Esophagus muscularis mucosa (tissue), 4 donors: ENCODE measurements at places on chromosomes 5 and 9. TPM values are rescaled to one million over a fixed set of nuclear protein-coding genes. Genes with fewer than 3 reads are reported as not detected.

The ACOT12 gene
- not detected for total RNA-seq

The PPP1R26 gene
- total RNA-seq: 11.3 TPM

DNA sequence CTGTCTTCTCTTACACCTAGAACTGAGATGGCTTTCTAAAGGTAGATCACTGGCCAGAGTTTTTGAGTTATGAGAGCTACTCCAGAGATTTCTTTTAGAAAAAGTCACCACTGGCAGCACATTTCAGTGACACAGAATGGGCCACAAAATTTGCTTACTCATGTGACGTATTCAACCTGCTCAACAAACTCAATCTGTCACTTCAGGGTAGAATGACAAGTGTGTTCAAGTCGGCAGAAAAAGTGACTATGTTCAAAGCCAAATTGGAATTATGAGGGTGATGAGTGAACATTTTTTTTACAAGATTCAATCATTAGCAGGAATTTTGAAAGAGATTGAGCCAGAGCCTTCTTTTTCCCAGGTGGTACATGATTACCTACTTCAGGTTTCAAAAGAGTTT, 46.5 kb downstream of the TAF11L14 start:
- H3K27me3 ChIP-seq: no peaks in the 10 kb centered on the region
- H3K4me1 ChIP-seq: no peaks in the 10 kb centered on the region
- no peak for DNase-seq
- no peaks in the 10 kb centered on the region for H3K36me3 ChIP-seq

DNA sequence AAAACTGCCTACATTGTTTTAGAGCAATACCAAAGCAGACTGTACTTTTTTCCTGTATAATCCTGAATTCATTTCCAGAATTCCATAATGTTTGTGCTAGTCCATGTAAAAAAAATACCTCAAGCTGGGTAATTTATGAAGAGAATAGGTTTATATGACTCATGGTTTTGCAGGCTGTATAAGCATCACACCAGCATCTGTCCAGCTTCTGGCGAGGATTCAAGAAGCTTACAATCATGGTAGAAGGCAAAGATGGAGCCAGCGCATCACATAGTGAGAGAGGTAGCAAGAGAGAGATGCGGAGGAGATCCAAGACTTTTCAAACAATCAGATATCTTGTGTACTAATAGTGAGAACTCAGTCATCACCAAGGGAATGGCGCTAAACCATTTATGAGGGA, 280.3 kb upstream of the CDH9 start:
- DNase-seq: no peak
- no peaks in the 10 kb centered on the region for H3K27me3 ChIP-seq
- H3K4me1 ChIP-seq: no peaks in the 10 kb centered on the region

DNA sequence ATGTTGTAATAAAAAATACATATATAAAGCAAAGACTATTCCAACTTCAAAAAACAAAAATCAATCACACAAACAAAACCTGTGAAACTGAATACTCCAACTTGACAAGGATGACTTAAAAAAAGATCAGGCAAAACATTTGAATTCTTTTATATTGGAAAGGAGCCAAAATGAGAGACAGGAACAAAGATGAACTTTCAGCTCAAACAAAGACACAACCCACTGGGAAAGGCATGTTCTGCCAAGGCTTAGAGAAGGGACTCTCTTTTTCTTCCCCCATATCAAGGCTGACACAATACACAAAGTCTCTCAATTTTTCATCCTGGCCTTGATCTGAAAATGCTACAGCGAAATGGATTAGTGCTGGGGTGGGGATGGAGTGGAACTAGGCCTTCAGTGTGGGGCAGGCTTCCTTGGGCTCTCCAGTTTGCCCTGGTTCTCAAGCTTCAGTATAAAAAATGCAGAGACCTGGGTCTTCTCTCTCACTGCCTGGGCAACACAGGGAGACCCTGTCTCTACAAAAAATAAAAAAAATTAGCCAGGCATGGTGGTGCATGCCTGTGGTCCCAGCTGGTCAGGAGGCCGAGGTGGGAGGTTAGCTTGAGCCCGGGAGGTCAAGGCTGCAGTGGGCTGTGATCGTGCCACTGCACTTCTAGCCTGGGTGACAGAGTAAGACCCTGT, 11.6 kb upstream of the FAM169A start:
- H3K4me3 ChIP-seq: no peak overlapping the region
- H3K36me3 ChIP-seq: no peaks in the 10 kb centered on the region
- DNase-seq: no peak
- no peaks in the 10 kb centered on the region for H3K4me1 ChIP-seq
- no peak overlapping the region for H3K27ac ChIP-seq

The PPIP5K2 gene
- 18.9 TPM for total RNA-seq

- peaks cover 17% of the 10 kb centered on the region for H3K4me1 ChIP-seq
- H3K36me3 ChIP-seq: no peaks in the 10 kb centered on the region
- H3K27ac ChIP-seq: peak overlapping the region; percentile 36
- H3K27me3 ChIP-seq: no peaks in the 10 kb centered on the region
Observed at GRCh38 chr9:4334410-4334813, 34.5 kb upstream of the GLIS3 start.

- H3K4me3 ChIP-seq: no peak overlapping the region
- H3K27me3 ChIP-seq: no peaks in the 10 kb centered on the region
- no peak overlapping the region for H3K27ac ChIP-seq
- DNase-seq: no peak
- H3K36me3 ChIP-seq: no peaks in the 10 kb centered on the region
Observed at GRCh38 chr9:75743855-75744254, 146.6 kb upstream of the PCSK5 start.

The NRG2 gene
- 3.8 TPM for total RNA-seq

DNA sequence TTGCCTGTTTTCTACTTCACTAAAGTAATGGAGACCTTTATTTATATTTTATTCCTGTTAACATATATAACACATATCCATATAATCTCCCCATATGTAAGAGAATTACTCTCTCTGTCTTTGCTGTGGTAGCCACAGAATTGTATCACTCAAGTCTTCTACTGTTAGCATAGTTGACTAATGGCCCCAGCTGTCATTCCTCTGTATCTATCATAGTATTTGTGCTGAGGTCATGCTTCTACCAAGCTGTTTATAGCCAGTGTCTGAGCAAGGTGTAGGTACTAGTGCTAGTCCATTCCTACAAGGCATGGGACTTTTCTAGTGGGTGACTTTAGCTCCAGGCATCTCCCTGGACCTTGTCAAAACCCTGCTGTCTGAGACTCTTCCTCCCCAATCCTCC, 244.1 kb downstream of the KIAA0825 start:
- no peaks in the 10 kb centered on the region for H3K36me3 ChIP-seq
- no peaks in the 10 kb centered on the region for H3K4me1 ChIP-seq
- no peak overlapping the region for H3K27ac ChIP-seq
- no peak overlapping the region for H3K4me3 ChIP-seq

DNA sequence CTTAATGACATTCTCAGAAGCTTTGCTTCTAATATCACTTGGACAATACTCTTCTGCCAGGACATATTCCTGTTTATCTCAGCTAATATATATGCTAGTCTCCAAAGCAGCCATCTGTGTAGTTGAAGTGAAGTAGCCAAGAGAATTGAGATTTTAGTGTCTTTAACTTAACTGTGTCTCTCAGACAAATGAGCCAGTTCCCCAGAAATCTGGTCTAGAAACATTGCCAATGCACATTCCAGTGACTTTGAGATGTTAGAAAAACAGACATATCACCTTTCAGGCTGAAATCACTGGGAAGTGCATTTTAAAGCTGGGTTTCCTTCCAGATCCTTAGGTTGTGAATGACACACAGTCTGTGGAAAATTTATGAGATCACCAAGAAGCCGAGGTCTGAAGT, 114.6 kb downstream of the MTX3 start:
- peaks cover 4% of the 10 kb centered on the region for H3K4me1 ChIP-seq
- no peaks in the 10 kb centered on the region for H3K27me3 ChIP-seq
- no peak overlapping the region for H3K4me3 ChIP-seq
- peak; percentile 53 for DNase-seq

DNA sequence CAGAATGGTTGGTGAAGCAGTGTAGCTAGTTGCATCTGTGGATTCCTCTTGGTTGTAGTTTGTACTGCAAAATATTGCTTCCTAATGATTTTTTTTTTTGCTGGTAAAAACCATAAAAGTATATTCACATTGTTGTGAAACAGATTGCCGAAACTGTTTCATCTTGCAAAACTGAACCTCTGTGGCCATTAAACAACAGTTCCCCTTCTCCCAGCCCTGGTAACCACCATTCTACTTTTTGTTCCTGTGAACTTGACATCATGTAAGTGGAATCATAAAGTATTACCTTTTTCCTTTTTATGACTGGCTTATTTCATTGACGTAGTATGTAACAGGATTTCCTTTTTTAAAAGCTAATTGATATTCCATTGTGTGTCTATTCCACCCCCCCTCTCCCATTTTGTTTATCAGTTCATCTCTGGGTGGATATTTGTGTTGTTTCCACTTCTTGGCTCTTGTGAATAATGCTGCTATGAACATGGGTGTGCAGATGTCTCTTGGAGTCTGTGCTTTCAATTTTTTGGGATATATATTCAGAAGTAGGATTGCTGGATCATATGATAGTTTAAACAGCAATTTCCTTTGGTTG, 11.8 kb downstream of the SUB1 start:
- H3K36me3 ChIP-seq: peaks cover 34% of the 10 kb centered on the region
- peaks cover 60% of the 10 kb centered on the region for H3K4me1 ChIP-seq
- DNase-seq: no peak
- H3K4me3 ChIP-seq: no peak overlapping the region
- no peaks in the 10 kb centered on the region for H3K27me3 ChIP-seq

DNA sequence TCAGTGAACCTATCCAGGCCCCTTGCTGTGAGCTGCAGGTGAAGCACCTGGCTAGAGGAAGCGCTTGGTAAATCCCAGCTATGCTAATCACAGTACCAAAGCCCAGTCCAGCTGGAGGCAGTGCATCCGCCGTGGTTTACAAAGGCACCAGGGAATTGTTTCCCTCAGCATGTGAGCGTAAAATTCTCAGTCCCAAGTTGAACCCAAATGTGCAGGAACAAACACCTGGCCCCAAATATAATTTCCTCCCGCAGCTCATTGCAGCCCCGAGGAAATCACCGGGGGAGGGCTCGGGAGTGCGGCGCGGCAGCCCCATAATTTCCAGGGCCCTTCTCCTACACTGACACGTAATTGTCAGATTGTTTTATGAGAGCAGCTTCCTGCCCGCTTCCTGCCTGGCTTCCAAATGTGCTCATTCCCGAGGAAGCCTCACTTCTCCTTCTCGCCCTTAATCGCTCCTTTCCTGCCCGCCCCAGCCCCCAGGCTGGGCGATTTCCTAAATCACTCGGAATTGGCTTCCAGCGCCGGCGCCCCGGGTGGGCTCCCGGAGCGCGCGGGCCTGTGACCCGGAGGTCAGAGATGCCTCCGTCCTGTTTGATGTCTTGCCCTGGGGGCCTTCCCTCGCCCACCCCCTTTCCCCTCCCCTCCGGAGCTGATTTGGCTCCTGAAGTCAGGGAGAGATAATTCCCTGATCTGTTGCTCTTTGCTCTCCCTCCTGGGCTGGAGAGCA, 134.4 kb downstream of the FGF1 start:
- no peak overlapping the region for H3K27ac ChIP-seq
- H3K4me1 ChIP-seq: peaks cover 20% of the 10 kb centered on the region
- H3K36me3 ChIP-seq: no peaks in the 10 kb centered on the region
- H3K27me3 ChIP-seq: no peaks in the 10 kb centered on the region
- DNase-seq: no peak

GRCh38 chr5:159257629-159258283, 5.3 kb upstream of the UBLCP1 start:
- no peak overlapping the region for H3K4me3 ChIP-seq
- peaks cover 7% of the 10 kb centered on the region for H3K4me1 ChIP-seq
- no peaks in the 10 kb centered on the region for H3K27me3 ChIP-seq
- no peak for DNase-seq
- no peaks in the 10 kb centered on the region for H3K36me3 ChIP-seq

DNA sequence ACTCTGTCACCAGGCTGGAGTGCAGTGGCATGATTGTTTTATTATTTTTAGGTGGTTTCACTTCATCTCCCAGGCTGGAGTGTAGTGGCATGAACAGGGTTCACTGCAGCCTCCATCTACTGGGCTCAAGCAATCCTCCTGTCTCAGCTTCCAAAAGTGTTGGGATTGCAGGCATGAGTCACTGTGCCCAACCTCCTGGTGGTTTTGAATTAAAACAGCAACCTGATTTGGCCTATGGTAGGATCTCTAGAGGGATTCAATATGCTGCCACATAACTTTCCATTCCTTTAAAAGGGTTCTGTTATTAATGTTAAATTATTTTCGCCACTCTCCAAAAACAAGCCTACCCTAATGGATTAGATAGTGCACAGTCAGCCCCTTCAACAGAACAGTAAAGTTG, 9.9 kb upstream of the HSPA4 start:
- no peaks in the 10 kb centered on the region for H3K36me3 ChIP-seq
- no peak overlapping the region for H3K27ac ChIP-seq
- DNase-seq: no peak
- H3K4me3 ChIP-seq: no peak overlapping the region
- H3K27me3 ChIP-seq: no peaks in the 10 kb centered on the region
- H3K4me1 ChIP-seq: no peaks in the 10 kb centered on the region

- no peaks in the 10 kb centered on the region for H3K36me3 ChIP-seq
- no peak overlapping the region for H3K27ac ChIP-seq
- no peak for DNase-seq
- no peaks in the 10 kb centered on the region for H3K4me1 ChIP-seq
Observed at GRCh38 chr9:101674165-101674564, 64.3 kb downstream of the GRIN3A start.

DNA sequence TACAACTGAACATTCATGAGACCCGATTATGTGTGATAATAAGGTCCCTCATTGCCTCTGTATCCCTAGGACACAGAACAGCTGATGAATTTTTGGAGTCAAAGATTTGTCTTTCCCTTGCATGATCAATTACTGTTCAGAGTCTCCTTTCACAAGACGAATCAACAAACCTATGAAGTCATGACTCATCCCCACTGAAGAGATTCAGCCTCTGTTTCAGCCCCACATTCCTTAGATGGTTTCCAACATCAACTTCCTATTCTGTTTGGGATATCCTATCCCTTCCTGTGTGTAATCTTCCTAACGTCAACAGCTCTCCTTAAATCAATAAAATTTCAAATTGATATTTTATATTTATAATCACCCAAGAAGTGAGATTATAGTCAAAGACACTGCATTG, 199.0 kb downstream of the DNAH5 start:
- H3K4me1 ChIP-seq: no peaks in the 10 kb centered on the region
- H3K4me3 ChIP-seq: no peak overlapping the region
- no peak for DNase-seq
- no peaks in the 10 kb centered on the region for H3K27me3 ChIP-seq
